ENCODE measurements at places on chromosomes 4 and X. TPM values are rescaled to one million over a fixed set of nuclear protein-coding genes. Genes with fewer than 3 reads are reported as not detected.

The TLR2 gene
- 8.7 TPM for total RNA-seq

The SSX1 gene
- total RNA-seq, result not detected

The UNC5C gene
- 17.3 TPM for total RNA-seq

The ARX gene
- total RNA-seq, result 0.55 TPM

The UGT2B17 gene
- not detected for total RNA-seq

The SPACA5 gene
- total RNA-seq, result not detected

The MAGEH1 gene
- 77.3 TPM for total RNA-seq

The NDP gene
- 13.5 TPM for total RNA-seq

The PSMD10 gene
- total RNA-seq, result 61.4 TPM

The PHOX2B gene
- 0.55 TPM for total RNA-seq

The MAP9 gene
- total RNA-seq, result 33.0 TPM

The ARMCX4 gene
- total RNA-seq, result 23.3 TPM

The SSX3 gene
- total RNA-seq, result not detected

The OTC gene
- not detected for total RNA-seq

The BCORL1 gene
- 10.4 TPM for total RNA-seq

The GLOD5 gene
- not detected for total RNA-seq

Data from camera-type eye (tissue), 1 donor.